ENCODE measurements at places on chromosomes 1 and 21. TPM values are rescaled to one million over a fixed set of nuclear protein-coding genes. Genes with fewer than 3 reads are reported as not detected.

Gene BSND
- 0.12 TPM for total RNA-seq

Gene MTARC2
- not detected for total RNA-seq

Gene LIN28A
- total RNA-seq, result not detected

Gene ZNF496
- 4.8 TPM for total RNA-seq

Gene EYA3
- total RNA-seq, result 33.1 TPM

Gene IL10
- not detected for total RNA-seq

Gene SLC16A4
- total RNA-seq, result 0.45 TPM

Gene DFFB
- 12.0 TPM for total RNA-seq

Gene TEX38
- 0.55 TPM for total RNA-seq

DNA sequence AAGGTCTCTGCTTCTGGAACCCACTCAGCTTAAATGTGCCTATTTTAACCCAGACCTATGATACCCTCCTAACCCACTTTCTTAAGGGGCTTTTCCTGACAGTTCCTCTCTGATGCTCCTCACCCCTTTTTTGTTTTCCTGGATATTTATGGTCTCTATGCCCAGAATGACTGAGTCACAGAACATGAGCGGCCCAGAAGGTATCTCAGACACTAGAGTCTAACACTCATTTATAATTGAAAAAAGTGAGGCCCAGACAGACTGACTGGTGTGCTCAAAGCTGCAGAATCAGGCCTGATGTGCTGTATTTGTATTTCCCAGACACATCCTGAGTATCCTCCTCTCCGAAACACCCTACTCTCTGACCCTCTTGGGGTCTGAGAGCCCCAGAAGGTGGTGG is 44.0 kb downstream of the LRRC71 start:
- DNase-seq, result no peak

DNA sequence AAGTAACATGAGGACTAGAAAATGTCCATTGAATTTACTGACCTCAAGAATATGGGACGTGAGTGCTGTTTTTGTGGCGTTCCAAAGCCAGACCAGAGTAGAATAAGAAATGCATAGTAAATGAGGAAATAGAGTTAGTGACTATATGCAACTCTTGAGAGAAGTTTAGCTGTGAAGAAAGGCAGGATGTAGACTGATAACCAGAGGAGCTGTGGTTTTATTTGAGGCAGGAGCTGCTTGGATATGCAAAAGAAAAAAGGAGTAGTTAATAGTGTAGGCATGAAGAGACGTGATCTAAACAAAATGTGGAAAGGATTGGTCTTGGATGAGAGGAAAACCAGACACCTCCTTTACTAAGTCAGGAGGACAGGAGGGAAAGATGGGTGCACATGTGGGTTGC is 28.2 kb downstream of the DNAH14 start:
- no peak for DNase-seq

- DNase-seq, result no peak
Measured at GRCh38 chr1:160539990-160540858, 17.2 kb upstream of the SLAMF6 start.

- no peak for DNase-seq
Measured at GRCh38 chr1:210535761-210536160, 207.1 kb downstream of the HHAT start.

DNA sequence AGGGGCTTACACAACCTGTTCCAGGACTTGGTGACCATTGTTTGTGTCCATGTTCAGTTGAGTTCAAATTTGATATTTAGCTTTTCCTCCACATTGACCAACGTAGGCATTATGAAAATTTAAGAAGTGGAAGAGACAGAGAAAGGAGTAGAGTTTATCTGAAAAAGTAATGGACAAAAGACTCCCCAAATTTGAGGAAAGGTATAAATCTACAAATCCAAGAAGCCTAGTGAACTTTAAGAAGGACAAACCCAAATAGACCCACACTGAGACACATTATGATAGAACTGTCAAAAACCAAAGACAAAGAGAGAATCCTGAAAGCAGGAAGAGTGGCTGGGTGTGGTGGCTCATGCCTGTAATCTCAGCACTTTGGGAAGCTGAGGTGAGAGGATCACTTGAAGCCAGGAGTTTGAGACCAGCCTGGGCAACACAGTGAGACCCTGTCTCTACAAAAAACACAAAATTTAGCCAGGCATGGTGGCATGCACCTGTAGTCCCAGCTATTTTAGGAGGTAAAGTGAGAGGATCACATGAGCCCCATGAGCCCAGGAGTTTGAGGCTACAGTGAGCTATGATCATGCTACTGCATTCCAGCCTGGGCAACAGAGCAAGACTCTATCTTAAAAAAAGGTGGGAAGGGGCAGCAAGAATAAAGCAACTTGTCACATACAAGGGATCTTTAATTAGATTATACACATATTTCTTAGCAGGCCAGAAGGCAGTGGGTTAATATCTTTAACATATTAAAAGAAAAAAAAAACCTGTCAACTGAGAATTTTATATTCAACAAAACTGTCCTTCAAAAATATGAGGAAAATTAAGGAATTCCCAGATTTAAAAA is 41.0 kb upstream of the ERO1B start:
- no peak for DNase-seq

DNA sequence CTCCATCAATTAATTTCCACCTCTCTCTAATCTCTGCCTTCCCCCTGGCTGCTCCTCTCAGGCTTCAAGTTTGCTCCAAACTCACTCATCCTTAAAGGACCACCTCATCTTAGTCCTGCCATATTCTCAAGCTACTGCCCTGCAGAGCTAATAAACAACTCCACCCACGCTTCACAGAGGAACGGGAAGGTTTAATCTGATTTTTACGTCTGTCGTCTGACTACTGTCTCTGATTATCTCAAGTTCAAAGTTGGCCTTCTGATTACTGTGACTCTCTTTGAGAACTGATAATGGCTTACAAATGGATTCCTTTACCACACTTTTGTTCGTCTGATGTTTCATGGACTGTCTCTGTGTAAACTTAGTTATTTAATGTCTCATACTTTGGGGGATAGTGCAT is 7.6 kb upstream of the CPT2 start:
- DNase-seq, result no peak

Measured in activated naive CD4-positive, alpha-beta T cell treated with anti-CD3 and anti-CD28 coated beads, Interleukin-2, amount 50 U/mL, for 72 hours (primary cell).